Activated naive CD8-positive, alpha-beta T cell treated with anti-CD3 and anti-CD28 coated beads for 36 hours (primary cell): ENCODE measurements at places on chromosomes 12 and 14. TPM values are rescaled to one million over a fixed set of nuclear protein-coding genes. Genes with fewer than 3 reads are reported as not detected.

PRKD1 gene
- not detected for total RNA-seq

LYZ gene
- not detected for total RNA-seq

CNTN1 gene
- total RNA-seq = not detected

GRCh38 chr14:73761618-73762355, 47.6 kb upstream of the PNMA1 start:
- peak overlapping the region; percentile 98 for H3K27ac ChIP-seq
- no peaks in the 10 kb centered on the region for H3K27me3 ChIP-seq
- H3K4me3 ChIP-seq = peak overlapping the region; percentile 88

TC2N gene
- total RNA-seq = 16.7 TPM

EXOC3L4 gene
- total RNA-seq = not detected

DNA sequence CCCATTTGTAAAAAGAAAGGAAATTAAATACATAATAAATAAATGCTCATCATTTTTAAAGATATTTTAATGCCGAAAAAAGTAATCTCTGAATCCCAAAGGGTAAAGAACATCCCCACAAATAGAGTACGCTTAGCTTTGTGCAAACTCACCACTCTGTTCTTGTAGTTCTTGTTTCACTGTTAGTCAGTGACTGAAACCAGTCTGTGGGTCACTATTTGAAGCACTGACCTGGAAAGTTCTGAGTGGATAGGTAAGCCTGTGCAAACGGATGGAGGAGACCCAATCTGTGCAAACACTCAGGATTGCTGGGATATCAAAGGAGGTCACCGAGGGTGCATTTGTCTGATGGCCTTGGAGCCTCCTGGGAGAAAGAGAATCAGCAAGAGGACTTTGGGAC, 68.1 kb upstream of the TSPAN11 start:
- H3K36me3 ChIP-seq = no peaks in the 10 kb centered on the region
- H3K27me3 ChIP-seq = peaks cover 4% of the 10 kb centered on the region
- no peaks in the 10 kb centered on the region for H3K4me1 ChIP-seq
- DNase-seq = no peak

- H3K36me3 ChIP-seq = no peaks in the 10 kb centered on the region
- H3K27ac ChIP-seq = no peak overlapping the region
Measured at GRCh38 chr12:118980407-118981014, 830 bp upstream of the SRRM4 start.

DNA sequence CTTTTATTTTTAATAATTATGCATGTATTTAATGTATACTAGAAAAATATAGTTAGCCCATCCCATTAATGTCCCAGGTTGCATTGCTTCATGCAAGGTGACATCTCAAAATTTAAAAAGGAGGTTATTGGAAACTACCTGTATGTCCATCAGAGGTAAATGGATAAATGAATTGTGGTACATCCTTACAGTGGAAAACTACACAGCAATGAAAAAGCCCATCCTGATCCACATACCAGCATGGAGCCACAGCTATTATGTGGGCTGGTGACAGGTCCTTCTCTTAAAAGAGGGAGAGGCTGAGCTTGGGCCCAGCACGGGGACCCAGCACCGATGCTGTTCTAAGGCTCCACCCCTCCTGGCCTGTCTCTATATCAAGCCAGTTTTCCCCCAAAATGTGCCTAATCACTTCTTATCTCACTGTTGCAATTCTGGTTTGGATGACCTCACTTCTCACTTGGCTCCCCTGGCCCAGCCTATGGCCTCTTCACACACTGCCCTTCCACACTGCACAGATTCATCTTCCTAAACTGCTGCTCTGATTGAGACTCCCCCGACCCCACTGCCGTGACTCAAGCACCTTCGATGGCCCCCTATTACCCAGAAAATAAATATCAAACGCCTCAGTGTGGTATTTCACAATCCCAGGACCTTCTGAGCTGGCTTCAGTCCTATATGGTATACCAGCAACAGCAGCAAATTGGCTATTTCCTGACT, 97.1 kb upstream of the NCOR2 start:
- no peak overlapping the region for H3K27ac ChIP-seq
- H3K4me3 ChIP-seq = no peak overlapping the region
- no peak for DNase-seq
- H3K27me3 ChIP-seq = no peaks in the 10 kb centered on the region
- peaks cover 5% of the 10 kb centered on the region for H3K36me3 ChIP-seq
- H3K4me1 ChIP-seq = no peaks in the 10 kb centered on the region

PMCH gene
- not detected for total RNA-seq

DNA sequence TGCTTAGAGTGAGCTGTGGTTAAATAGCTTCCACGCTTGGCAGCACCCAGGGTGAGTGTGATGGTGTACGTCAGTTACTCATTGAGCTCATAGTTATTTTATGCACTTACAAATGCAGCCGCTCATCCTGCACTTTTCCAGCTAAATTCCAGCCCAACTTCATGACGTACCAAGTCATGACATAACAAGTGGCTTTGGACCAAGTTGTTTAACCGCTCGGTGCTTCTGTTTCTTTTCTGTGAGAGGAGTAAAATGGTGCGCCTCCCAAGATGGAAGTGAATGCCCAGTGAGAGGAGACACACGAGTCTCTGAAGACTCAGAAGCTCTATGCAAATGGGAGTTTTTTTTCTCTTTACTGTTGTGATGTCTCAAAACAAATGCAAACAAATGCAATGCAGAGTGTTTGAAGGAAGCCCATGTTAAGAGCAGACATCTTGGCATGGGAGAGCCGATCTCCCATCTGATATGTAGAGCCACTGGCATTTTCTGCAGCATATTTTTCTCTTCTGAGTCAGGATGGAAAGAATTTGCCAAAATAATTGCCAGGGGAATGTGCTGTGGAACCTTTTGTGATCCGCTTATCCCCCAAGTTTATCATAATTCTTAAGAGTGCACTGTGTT, 72.2 kb downstream of the FBXW8 start:
- no peak overlapping the region for H3K27ac ChIP-seq
- peaks cover 2% of the 10 kb centered on the region for H3K4me1 ChIP-seq

DNA sequence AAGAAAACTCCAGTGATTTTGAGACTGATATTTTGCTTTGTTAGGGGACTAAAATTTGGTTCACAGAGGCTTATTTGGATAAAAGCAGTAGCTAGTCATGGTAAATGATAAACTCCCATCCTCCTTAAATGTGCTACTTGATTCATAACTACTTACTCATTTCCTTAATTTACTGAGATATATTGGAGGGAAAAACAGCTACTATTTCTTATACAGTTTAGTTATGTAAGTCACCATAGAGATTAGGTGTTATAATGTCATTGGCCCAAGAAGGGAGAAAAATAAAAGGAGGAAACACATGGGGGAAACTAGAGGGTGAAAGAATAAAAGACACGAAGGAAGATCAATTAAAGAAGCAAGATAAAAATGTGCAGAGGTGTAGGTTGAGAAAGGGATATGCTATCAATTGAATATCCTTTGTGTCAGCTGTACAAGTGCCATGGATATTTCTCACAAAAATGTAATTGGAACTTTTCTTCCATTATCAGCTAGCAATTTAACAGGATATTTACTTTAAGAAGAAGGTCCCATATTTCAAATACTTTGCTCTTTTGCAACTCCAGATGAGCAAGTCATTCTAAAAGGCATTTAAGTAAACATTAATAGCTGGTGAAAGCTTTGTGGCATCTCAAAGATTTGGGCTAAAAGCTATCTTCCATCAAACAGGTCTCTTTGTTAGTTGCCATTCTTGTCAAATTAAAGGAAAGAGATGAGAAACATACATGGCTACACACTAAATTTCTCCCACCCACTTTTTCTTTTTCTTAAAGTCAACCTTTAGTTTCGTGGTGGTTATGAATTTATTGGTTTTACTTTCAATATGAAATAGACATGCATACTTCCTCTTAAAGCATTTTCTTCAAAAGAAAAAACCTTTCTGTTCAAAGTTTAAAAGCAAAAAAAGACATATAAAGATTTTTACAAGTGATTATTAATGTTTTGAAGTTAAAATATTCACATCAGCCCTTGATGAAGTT, 439.5 kb downstream of the CCER1 start:
- H3K36me3 ChIP-seq = no peaks in the 10 kb centered on the region
- H3K4me1 ChIP-seq = peaks cover 6% of the 10 kb centered on the region
- H3K4me3 ChIP-seq = no peak overlapping the region
- H3K27ac ChIP-seq = no peak overlapping the region
- H3K27me3 ChIP-seq = peaks cover 11% of the 10 kb centered on the region
